Caki2 (cell line): ENCODE measurements at places on chromosomes 2 and 18.

- no peak for DNase-seq
Measured at GRCh38 chr18:40259115-40259835, 1695.8 kb upstream of the PIK3C3 start.

GRCh38 chr18:35936951-35937350 is 35.5 kb upstream of the RMP24 start:
- DNase-seq = no peak

DNA sequence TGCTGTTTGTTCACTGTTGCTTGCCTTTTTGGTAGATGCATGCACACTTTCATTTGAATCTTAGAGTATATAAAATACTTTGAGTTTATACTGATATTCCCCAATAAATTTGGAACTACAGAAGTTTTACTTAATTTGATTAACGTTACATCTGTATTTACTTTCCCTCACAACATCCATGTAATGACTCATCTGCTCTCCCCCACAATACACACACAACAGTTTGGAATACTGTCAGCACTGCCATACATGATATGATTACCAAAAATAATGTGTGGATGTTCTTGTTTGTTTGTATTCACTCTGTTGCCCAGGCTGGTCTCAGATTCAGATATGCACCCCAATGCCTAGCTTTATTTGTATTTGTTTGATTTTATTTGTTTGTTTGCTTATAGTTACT is 144.2 kb downstream of the WDR7 start:
- DNase-seq = no peak

DNA sequence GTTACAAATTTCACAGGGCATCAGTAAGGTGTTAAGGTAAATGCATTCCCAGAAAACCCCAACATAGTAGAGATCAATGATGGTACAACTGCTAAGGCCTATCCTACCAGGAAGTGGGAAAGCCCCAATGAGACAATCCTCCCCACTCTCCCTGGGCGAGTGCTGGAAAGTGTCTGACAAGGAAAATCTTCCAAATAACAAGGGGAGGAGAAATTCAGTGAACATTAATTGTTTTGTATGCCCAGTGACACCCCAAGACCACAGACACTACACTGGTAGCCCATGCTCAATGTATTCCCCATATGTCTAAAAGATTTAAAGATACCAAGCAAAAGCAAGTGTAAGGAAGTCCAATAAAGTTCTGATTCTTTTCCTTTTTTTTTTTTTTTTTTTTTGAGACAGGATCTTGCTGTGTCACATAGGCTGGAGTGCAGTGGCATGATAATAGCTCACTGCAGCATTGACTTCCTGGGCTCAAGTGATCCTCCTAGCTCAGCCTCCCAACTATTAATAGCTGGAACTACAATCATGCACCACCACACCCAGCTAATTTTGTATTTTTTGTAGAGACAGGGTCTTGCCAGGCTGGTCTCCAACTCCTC is 24.7 kb downstream of the B4GALT6 start:
- no peak for DNase-seq

DNA sequence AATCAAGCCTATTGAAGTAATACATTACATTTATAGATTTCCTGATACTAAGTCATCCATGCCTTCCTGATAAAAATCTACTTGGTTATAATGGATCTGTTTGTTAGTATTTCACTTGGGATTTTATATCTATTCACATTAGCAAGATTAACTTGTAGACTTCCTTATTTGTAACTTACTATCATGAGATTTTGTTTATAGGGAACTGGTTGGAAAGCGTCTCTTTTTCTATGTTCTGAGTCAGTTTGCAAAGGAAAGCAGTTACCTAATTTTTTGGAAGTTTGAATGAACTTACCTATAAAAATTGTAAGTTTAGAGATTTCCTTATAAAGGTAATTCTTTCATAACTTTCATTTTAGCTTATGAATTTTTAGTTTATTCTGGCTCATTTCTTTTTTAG is 141.4 kb downstream of the SMAD7 start:
- no peak for DNase-seq

GRCh38 chr2:166632616-166633015 is 138.6 kb upstream of the SCN7A start:
- peak; percentile 77 for DNase-seq

- DNase-seq = no peak
Measured at GRCh38 chr2:205869439-205869838, 187.1 kb downstream of the NRP2 start.

GRCh38 chr2:84121-84520 is 37.8 kb upstream of the FAM110C start:
- no peak for DNase-seq

DNA sequence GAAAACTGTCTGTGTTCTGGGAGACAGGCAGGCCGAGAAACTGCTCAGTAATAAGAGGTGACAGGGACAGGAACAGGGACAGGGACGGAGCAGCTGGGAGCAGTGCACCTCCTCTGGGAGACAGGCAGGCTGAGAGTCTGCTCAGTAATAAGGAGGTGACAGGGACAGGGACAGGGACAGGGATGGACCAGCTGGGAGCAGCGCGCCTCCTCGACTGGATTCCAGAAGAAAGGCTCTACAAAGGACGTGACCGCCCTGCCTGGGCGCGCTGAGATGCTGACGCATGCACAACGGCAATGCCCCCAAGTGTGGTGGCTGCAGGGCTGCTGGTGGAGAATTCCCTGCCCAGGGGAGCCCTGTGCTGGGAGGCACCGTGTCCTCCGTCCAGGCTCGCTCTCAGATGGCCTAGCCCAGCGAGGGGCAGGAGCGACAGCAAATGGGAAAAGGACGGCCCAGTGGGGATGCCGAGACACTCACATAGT is 44.2 kb upstream of the PXDN start:
- DNase-seq = no peak

DNA sequence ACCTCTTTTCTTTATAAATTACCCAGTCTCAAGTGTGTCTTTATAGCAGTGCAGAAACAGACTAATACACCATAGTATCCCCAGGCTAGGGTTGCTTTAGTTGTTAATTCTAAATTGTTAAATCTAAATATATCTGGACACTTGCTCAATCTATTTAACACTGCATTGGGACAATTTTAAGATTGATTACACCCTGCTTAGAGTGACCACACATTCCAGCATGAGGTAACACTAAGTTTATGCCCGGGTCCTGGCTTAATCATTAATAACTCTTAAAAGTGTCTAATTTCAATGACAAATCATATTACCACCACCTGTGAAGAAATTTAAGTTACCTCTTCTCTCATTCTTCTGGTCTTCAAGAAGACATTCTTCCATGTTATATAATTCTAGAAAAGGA is 131.4 kb downstream of the ZNF385B start:
- peak; percentile 53 for DNase-seq
